ENCODE measurements at places on chromosomes 3 and 15.

DNA sequence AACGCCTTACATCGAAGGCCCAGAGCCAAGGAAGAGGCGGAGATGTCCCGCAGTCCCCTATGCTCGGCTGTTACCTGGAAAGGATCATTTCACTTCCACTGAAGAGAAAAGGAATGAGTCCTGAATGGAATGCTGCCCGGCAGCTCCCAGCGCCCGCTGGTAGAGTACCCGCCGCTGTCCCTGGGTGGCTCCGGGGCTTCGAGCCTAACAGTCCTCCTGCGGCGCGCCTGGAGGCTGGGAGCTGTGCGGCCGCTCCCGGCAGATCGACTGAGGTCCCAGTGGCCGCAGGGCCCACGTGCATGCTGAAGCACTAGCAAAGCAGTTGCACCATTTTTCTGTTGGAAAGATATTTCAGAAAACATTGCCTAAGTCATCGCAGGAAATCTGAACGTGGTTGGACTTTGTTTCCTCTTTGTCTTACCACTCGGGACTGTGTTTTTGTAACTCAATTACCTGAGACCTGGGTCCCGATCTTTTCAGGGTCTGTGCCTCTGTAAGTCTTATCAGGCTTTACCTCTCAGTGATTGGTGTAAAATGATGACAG is 984 bp downstream of the RNU6-1 start:
- peak; percentile 57 for DNase-seq

GRCh38 chr15:54559405-54560069 is 581.3 kb downstream of the UNC13C start:
- no peak for DNase-seq

DNA sequence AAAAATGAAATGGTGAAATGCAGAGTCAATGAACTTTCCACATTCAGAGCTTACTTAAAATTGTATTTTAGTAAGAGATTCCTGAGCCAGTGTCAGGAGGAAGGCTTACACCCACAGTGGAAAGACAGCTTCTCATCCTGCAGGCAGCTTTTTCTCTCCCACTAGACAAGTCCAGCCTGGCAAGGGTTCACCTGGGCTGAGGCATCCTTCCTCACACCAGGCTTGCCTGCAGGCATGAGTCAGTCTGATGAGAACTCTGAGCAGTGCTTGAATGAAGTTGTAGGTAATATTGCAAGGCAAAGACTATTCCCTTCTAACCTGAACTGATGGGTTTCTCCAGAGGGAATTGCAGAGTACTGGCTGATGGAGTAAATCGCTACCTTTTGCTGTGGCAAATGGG is 3.1 kb downstream of the CCR4 start:
- no peak for DNase-seq

- peak; percentile 65 for DNase-seq
These were observed at the start of gene GCNT3 for GRCh38 chr15:59611276-59612260. TSS of gene GCNT3 (plus strand) at chr15:59611783. CDS start at chr15:59618239, 6,456 bp downstream.

GRCh38 chr15:57156210-57156884 is 220.0 kb upstream of the CGNL1 start:
- no peak for DNase-seq

DNA sequence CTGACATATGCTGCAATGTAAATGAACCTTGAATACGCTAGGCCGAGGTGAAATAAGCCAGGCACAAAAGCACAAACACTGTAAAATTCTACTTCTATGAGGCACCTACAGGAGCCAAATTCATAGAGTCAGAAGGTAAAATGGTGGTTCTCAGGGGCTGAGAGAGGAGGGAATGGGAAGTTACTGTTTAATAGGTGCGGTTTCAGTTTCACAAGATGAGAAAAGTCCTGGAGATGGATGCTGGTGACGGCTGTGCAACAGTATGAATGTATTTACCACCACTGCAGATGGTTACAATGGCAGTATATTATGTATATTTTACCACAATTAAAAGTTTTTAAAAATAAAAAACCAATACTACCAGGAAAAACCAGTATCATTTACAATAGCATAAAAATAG is 4.0 kb downstream of the TNK2 start:
- DNase-seq, result no peak

DNA sequence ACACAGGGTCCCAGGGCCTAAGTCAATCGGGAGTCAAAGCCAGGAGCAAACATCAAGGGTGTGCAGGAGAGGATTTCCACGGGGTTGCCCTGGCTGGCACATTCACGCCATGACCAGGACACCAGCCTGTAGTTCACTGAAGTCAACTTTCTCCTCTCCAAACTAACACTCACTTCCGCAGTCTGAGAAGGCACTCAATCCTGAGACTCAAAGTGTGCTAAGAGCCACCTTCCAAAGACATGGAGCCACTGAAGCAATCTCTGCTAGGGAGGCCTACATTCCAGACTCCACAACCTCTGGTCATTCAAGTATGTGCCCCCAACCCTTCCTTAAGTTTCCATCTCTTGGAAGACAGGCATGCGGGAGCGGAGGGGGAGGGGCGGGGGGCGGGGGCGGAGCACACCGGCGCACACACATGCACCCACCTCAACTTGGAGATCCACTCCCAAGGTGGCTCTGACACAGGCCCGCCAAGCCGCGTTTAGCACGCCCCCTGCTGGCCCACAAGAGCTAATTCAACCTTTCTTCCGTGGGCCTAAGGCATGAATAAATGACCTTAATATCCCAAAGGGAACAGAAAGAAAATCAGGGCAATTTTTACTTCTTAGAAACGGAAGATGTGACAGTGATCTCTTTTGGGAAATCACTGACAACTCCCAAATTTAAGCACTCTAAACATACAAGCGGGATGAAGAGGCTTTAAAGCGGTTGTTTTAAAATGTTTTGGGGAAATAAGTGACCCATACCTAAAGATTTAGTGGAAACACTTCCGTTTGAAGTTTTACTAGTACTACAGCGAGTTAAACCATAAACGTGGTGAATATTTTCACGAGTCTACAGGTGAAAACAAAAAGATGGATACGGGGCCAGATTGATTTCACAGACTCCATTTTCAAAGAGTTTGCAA is 162.5 kb upstream of the CHRNA7 start:
- peak; percentile 58 for DNase-seq

DNA sequence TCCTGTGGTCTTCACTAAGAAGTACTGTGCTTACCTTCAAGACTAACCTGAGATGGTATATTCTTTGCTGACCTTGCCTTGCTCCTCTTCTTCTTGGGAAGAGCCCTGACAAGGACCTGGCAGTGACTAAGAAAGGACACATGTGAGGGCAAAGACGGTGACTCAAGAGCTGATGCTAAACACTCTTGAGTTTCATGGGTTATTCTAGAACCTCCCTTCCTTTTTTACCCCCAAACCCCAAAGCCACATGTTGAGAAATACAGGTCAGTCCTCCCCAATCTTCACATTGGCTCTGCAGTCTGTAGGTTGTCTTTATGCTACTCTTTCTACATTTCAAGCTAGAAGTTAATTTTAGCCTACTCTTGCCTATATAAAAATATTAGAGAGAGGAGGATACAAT is 200.6 kb downstream of the SEMA6D start:
- DNase-seq, result no peak

GRCh38 chr15:95265419-95265997 is 1034.1 kb downstream of the MCTP2 start:
- no peak for DNase-seq

GRCh38 chr15:60044636-60045270 is 40.6 kb downstream of the FOXB1 start:
- no peak for DNase-seq
